ENCODE measurements at places on chromosomes 13 and 19.

GRCh38 chr19:17496337-17496997 is 15.0 kb upstream of the PGLS start:
- no peak for DNase-seq

GRCh38 chr19:56294549-56294948 is 20.1 kb downstream of the ZSCAN5A start:
- DNase-seq, result no peak

GRCh38 chr19:13051557-13052165 is 51.0 kb downstream of the LYL1 start:
- no peak for DNase-seq

GRCh38 chr19:16018106-16018755 is 58.1 kb upstream of the TPM4 start:
- DNase-seq, result no peak

GRCh38 chr19:51809787-51810186 is 14.8 kb downstream of the FPR3 start:
- DNase-seq, result peak; percentile 27

Measured in HS-27A (cell line).